ENCODE measurements at places on chromosomes 13 and 19.

DNA sequence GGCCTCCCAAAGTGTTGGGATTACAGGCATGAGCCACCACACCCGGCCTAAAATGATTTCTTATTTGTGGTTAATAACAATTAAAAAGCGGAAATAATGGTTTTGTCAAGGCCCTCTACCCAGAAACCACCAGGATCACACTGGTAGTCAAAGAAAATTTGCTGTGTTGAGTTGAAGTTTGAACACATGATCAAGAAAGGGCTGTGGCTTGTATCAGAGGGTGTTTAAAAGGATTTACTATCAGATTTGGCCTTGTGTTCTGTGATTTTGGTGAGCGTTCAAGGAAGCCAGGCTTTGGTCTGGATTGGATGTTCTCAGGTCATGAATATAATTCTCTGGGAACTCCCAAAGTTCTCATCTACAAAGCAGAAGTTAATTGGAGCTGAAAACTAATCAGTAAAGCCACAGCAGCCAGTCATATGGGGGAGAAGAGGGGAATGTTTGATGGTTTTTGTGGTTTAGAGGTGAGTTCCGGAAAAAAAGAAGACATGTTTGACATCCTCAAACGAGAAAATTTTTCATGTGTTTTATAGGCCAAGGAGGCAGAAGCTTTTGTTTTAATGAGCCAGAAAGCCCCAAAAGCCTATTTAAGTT, 10.6 kb upstream of the ZNF556 start:
- DNase-seq, result no peak

GRCh38 chr19:21508198-21508597, 2.8 kb downstream of the ZNF429 start:
- DNase-seq, result no peak

DNA sequence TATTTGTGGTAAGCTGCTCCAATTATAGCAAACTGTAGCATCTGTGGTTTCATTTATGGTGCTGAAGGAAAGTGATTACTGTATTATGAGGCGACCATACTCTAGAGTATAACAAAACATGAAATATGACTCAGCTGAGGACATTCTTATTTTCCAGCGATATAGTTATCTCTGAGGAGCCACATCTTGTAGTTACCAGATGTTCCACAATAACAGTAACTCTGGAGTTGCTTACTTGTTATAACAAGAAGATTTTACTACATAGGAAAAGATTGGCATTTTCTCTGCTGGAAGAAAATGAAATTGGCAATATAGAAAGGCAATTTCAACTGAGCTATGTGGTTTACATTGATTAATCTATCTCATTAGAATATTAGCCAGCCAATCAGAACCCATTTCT, 1634.2 kb downstream of the PCDH9 start:
- no peak for DNase-seq

GRCh38 chr13:45861322-45861721, 9.8 kb upstream of the SIAH3 start:
- DNase-seq, result no peak

- DNase-seq, result no peak
Measured at GRCh38 chr19:13604902-13605586, 98.8 kb upstream of the CACNA1A start.

DNA sequence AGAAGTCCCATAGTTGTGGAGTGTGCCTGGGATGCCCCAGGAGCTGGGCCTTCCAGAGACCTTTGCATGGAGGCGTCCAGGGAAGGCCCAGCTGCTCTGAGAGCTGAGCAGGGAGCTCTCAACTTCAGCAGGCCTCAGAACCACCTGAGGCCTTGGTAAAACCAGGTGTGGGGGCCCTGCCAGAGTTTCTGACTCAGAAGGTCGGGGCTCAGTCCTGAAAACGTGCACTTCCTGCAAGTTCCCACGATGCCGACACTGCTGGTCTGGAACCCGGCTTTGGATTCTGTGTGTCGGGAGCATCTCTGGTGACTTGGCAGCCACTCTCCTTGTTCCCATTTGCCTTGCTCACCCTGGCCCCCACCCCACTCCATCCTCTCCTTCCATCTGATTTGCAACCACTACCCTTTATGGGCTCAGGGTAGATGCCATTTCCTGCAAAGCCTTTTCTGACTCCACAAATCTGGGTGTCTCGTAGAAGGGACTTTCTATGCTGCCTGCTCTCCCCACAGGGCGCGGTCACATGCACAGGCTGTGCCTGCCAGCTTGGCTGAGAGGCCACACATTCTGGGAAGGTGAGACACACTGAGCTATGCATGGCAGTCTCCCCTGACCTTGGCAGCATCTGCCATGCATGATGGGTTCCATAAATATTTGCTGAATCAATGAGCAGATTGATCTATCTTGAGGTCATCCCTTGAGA, 244.7 kb downstream of the COL4A1 start:
- DNase-seq, result no peak

DNA sequence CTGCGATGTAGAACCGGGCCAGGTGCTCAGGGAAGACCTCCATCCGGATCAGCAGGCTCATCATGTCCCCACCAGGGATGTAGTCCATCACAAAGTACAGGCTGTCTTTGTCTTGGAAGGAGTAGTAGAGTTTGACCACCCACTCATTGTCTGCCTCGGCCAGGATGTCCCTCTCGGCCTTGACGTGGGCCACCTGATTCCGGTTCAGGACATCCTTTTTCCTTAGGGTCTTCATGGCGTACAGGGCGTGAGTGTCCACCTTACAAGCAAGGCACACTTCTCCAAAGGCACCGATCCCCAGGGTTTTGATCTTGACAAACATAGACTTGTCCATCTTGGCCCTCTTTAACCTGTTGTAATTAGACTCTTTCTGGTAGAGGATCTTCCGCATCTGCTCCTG, 78.0 kb downstream of the LATS2 start:
- DNase-seq, result no peak

GRCh38 chr19:10431943-10432735, 11.8 kb downstream of the PDE4A start:
- no peak for DNase-seq

DNA sequence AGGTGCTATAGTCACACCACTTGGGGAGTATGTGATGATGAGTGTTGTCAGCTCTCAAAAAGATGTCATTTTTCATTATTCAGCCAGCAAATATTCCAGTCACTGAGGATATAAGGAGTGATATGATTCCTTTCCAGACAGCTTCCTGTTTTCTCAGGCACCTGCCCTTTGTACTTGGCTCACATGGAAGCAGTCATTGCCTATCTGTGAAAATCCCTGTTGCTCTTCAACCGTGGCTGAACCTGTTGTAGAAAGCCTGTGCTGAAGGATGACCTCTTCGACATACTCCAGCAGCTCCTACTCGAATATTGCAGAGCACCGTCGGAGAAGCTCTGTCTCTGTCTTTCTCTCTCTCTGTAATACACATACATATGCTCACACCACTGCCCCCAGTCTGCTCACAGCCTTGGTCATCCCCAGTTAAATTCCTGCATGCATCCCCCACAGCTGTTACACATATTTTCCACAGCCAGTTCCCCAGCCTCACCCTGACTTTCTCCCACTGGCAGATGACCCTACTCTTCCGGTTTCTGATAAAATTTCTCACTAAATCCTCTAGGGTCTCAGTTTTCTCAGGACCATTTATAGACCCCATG, 204.2 kb upstream of the ARGLU1 start:
- no peak for DNase-seq

- no peak for DNase-seq
Measured at GRCh38 chr19:11659612-11660011, 62.3 kb downstream of the ZNF627 start.

- no peak for DNase-seq
Measured at GRCh38 chr13:44403461-44404056, 29.9 kb downstream of the SERP2 start.

GRCh38 chr13:35475960-35476943, at the start of gene MAB21L1:
TSS of gene MAB21L1 (minus strand) at chr13:35476689. CDS start at chr13:35476138, 551 bp downstream.
- DNase-seq, result peak; percentile 27

GRCh38 chr13:88294368-88294767, 623.2 kb downstream of the SLITRK5 start:
- no peak for DNase-seq

- DNase-seq, result no peak
Measured at GRCh38 chr13:85462792-85463425, 336.3 kb downstream of the SLITRK6 start.

DNA sequence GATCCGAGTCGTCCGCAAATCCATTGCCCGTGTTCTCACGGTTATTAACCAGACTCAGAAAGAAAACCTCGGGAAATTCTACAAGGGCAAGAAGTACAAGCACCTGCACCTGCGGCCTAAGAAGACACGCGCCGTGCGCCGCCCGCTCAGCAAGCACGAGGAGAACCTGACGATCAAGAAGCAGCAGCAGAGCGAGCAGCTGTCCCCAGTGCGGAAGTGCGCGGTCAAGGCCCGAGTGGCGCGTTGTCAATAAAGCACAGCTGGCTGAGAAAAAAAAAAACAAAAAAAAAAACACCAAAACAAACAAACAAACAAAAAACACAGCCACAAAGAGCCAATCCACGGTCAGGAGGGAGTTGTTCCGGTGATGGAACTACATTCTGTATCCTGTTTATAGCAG, 4.7 kb upstream of the GNA15 start:
- no peak for DNase-seq

DNA sequence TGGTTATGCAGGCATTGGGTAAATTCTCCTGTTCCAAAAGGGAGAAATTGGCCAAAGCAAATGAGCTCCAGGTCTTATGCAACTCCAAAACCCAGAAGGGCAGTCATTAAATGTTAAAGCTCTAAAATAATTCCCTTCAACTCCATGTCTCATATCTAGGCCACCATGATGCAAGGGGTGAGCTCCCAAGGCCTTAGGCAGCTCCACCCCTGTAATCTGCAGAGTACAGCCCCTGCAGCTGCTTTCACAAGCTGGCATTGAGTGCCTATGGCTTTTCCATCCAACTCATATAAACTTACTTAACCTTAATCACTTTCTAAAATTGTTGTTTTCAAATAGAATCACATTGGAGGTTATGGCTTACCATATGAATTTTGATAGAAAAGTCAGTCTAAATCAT, 44.7 kb upstream of the ZNF429 start:
- no peak for DNase-seq

Measured in ovary (tissue), 10 donors.